ENCODE measurements at places on chromosomes 6 and 20.

DNA sequence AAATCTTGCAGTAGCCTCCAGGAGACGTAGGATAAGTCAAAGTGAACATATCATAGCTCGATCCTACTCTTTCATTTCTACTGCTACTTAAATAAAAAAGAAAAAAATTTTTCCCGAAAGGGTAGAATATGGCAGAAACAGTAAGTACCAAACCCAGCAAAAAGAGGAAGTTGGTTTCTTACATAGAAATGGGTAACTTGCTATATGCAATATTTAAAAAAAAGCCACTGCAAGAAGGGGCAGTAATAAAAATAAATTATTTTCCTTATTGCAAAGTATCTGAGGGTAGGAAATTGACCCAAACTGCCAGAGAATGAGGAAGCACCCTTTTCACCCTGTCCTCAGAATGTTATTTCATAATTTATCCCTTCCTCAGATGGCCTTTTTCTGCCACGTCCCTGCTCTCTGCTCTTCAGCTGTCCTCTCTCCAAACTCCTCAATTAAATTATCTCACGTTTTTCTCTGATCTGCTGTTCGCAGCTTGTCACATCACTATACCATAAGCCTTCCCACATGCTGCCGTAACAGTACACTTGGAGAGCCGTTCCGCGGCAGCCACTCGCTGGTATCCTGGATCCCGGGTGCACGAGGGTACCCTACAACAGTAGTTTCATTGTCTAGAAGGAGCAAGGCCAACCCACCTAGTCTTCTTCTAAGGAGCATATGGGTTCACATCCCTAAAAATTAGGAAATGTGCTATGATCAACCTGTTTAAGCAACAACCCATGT, 149.6 kb downstream of the BACH2 start:
- DNase-seq = no peak
- no peaks in the 10 kb centered on the region for H3K27me3 ChIP-seq
- peaks cover 70% of the 10 kb centered on the region for H3K4me1 ChIP-seq

GRCh38 chr20:62367633-62368391, 700 bp upstream of the LAMA5 start:
- peak overlapping the region; percentile 73 for H3K27ac ChIP-seq
- peaks cover 47% of the 10 kb centered on the region for H3K4me1 ChIP-seq
- no peak for DNase-seq
- peak overlapping the region; percentile 63 for H3K4me3 ChIP-seq

GRCh38 chr6:33777398-33778388, 11.2 kb downstream of the LEMD2 start:
- H3K27me3 ChIP-seq = no peaks in the 10 kb centered on the region
- no peak for DNase-seq
- peaks cover 45% of the 10 kb centered on the region for H3K36me3 ChIP-seq
- H3K4me3 ChIP-seq = no peak overlapping the region

GRCh38 chr6:76803038-76803580, 660.2 kb downstream of the HTR1B start:
- H3K36me3 ChIP-seq = no peaks in the 10 kb centered on the region
- DNase-seq = no peak
- no peaks in the 10 kb centered on the region for H3K4me1 ChIP-seq
- no peak overlapping the region for H3K4me3 ChIP-seq
- H3K27ac ChIP-seq = no peak overlapping the region

DNA sequence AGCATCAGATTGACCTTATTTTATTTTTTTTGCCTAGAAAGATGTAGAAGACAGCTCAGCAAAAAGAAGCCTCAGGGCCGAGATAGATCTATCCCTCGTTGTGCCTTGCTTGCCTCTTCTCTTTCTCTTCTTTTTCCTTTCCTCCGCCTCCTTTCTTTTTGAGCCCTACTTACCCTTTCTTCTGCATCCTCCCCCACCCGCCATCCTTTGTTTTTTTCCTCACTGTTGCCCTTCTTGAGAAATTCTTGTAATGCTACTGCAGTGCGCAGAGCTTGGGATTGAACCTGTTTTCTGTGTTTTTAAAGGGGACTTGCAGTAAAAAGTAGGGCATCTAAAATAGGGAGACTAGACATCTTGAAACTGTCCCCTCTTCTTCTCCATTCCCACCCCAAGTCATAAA, 18.6 kb downstream of the RALY start:
- H3K27me3 ChIP-seq = no peaks in the 10 kb centered on the region
- no peak for DNase-seq
- peaks cover 27% of the 10 kb centered on the region for H3K4me1 ChIP-seq
- H3K27ac ChIP-seq = peak overlapping the region; percentile 31

DNA sequence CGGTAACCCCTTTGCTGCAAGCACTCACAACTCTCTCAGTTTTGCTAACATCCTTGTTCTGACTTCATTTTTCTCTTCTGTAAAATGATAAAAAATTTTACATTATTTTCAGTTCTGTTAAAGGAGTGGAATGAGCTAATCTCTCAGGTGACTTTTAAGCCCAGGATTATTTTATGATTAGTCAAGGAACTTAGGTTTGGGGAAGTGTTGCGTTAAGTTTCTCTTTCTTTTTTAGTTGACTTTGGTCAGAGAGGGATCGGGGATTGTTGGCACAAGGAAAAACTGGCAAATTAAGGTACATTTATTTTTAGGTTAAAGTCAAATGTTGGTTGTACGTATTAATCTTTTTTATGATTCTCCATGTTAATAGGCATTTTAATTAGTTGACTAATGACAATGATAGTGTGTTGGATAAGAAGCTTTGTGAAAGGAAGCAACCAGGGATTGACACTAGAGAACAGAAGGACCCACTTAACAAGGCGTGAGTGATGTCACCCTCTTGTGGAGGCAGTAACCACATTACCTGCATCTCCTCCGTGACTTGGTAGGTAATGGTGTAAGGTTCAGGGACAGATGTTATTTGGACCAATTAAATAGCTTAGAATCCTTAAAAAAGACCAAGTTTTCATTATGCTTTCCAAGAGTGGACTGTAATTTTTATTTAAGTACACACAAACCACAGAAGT, 31.6 kb downstream of the CD83 start:
- H3K36me3 ChIP-seq = no peaks in the 10 kb centered on the region
- no peak for DNase-seq
- peaks cover 5% of the 10 kb centered on the region for H3K4me1 ChIP-seq
- no peak overlapping the region for H3K4me3 ChIP-seq
- no peak overlapping the region for H3K27ac ChIP-seq

DNA sequence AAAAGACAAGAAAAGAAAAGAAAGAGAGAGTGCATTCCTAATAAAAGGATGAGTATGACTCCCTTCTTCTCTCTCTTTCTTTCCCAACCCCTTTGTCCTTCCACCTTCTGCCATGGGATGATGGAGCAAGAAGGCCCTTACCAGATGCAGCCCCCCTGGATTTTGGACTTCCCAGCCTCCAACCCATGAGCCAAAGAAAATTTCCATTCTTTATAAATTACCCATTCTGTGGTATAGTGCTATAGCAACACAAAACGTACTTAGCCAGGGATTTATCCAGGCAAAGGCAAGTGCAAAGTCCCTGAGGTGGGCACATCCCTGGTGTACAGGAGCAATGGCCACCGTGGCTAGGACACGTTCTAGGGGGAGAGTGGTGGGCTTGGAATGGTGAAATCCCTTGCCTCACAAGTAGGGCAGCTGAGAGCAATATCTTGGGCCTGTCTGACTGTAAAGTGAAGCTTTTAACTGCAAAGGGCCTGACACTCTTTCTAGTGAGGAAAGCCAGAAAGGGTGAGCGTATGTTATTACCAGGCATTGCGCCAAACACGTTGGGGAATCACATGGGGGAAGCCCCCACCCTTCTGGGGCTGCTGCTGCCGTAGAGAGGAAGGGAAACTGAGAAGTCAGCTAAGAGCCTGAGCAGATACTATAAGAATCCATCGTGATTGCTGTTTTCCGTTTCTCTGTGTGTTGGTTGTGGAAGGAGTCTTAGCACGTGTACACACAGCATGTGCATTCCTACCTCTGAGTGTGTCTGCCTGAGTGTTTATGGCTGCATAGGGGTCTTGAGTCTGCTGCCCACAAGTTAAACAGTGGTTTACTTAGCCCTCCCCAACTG, 50.7 kb upstream of the SIRPA start:
- DNase-seq = no peak
- peaks cover 5% of the 10 kb centered on the region for H3K27me3 ChIP-seq
- H3K27ac ChIP-seq = peak overlapping the region; percentile 47
- no peak overlapping the region for H3K4me3 ChIP-seq

DNA sequence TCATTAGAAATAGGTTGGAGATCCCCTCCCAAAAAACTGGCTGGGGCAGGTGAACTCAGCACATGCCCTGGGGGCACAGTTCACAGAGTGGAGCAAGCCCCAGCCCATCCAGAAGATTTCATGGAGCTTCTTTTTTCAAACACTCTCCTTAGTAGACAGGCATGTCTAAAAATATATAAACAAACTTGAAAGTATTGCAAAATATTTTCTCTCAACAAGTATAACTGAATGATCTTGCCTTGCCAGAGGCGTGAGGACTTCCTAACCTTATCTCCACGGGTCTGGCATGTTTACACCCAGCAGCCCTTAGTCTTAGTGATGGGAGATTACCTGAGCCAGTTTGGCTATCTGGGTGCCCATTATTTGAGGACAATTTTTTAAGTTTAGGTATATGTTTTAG, 107.1 kb downstream of the QRSL1 start:
- H3K27ac ChIP-seq = no peak overlapping the region
- H3K36me3 ChIP-seq = no peaks in the 10 kb centered on the region
- no peaks in the 10 kb centered on the region for H3K4me1 ChIP-seq
- H3K4me3 ChIP-seq = no peak overlapping the region
- H3K27me3 ChIP-seq = no peaks in the 10 kb centered on the region

- no peaks in the 10 kb centered on the region for H3K27me3 ChIP-seq
- peaks cover 2% of the 10 kb centered on the region for H3K4me1 ChIP-seq
- H3K27ac ChIP-seq = no peak within 1 kb of the TSS
- no peak for DNase-seq
- no peaks in the 10 kb centered on the region for H3K36me3 ChIP-seq
Observed at GRCh38 chr6:138377844-138378243, at the start of gene SMIM28. TSS of gene SMIM28 (plus strand) at chr6:138377905. CDS start at chr6:138378073, 168 bp downstream.

DNA sequence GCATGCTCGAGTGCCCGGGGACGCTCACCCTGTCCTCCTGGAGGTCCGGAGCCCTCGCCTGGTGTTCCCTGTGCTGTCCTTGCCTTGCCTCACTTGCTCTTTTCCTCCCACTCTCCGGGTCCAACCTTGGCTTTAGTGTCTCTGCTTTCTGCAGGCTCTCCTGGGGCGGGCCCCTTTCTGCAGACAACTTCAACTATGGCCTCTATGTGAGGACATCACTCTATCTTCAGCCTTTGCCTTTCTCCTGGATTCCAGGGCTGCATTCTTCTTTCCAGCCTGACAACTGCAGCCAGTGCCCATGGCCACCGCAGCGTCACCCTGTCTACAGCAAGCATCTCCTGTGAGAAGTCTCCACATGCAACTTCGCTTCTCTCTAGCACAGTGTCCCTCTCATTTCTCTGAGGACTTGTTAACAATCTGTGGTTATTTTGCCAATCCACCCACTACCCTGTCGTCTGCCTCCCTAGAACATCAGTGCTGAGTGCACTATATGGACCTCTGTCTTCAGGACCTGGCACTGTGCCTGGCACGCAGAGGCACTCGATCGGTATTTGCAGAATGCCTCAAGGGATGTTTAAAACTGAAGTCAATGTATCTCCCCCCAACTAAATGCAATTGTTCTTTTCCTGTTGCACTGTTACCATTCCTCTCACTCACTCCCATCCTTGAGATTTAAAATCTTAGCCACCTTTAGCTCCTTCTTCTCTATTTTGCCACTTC, 35.9 kb downstream of the FOXC1 start:
- no peak overlapping the region for H3K4me3 ChIP-seq
- peaks cover 16% of the 10 kb centered on the region for H3K4me1 ChIP-seq
- DNase-seq = no peak
- peaks cover 2% of the 10 kb centered on the region for H3K27me3 ChIP-seq
- no peaks in the 10 kb centered on the region for H3K36me3 ChIP-seq

DNA sequence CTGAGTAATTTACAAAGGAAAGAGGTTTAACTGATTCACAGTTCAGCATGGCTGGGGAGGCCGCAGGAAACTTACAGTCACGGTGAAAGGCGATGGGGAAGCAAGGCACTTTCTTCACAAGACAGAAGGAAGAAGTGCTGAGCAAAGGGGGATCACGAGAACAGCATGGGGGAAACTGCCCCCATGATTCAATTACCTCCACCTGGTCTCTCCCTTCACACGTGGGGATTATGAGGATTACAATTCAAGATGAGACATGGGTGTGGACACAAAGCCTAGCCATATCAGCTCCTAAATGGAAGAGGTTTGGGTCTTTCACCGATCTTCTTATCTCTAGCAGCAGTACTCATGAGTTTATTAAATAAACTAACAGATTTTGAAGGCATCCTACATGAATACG, 152.9 kb upstream of the RUNX2 start:
- H3K27ac ChIP-seq = no peak overlapping the region
- H3K27me3 ChIP-seq = no peaks in the 10 kb centered on the region
- H3K4me3 ChIP-seq = no peak overlapping the region

- no peaks in the 10 kb centered on the region for H3K4me1 ChIP-seq
- H3K4me3 ChIP-seq = no peak overlapping the region
- peaks cover 27% of the 10 kb centered on the region for H3K36me3 ChIP-seq
- H3K27me3 ChIP-seq = no peaks in the 10 kb centered on the region
- DNase-seq = no peak
Observed at GRCh38 chr20:7990385-7990784, 29.2 kb downstream of the TMX4 start.

DNA sequence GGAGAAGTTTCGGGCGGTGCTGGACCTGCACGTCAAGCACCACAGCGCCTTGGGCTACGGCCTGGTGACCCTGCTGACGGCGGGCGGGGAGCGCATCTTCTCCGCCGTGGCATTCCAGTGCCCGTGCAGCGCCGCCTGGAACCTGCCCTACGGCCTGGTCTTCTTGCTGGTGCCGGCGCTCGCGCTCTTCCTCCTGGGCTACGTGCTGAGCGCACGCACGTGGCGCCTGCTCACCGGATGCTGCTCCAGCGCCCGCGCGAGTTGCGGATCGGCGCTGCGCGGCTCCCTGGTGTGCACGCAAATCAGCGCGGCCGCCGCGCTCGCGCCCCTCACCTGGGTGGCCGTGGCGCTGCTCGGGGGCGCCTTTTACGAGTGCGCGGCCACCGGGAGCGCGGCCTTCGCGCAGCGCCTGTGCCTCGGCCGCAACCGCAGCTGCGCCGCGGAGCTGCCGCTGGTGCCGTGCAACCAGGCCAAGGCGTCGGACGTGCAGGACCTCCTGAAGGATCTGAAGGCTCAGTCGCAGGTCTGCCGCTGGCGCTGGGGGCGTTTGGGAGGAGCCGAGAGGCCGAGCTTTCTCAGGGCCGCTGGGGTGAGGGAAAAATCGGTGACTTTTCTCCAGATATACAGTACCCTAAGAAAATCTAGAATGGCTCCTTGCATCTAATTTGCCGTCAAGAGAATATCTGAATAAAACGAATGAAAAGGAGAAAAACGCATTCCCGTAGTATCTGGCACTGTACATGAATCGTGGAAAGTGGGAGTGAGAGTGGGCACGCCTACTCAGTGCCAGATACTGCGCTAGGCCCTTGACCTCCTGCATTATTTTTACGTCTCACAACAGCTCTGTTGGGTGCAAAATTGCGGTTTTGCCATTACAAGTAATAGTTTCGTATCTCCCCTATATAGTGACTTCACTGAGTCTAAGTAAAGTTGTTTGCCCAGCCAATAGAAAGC, 1.0 kb downstream of the CALHM6 start:
- H3K4me3 ChIP-seq = peak overlapping the region; percentile 54
- peaks cover 41% of the 10 kb centered on the region for H3K27me3 ChIP-seq
- H3K4me1 ChIP-seq = peaks cover 14% of the 10 kb centered on the region
- no peaks in the 10 kb centered on the region for H3K36me3 ChIP-seq
- peak; percentile 65 for DNase-seq
